ENCODE measurements at places on chromosomes 2 and 18. TPM values are rescaled to one million over a fixed set of nuclear protein-coding genes. Genes with fewer than 3 reads are reported as not detected.

Gene IL36B
- not detected for total RNA-seq

Gene CREG2
- 6.9 TPM for total RNA-seq

Gene UGT1A10
- total RNA-seq, result not detected

Gene DSG4
- not detected for total RNA-seq

Gene DDX1
- total RNA-seq, result 89.1 TPM

Gene MATN3
- 1.2 TPM for total RNA-seq
